ENCODE measurements at places on chromosomes 2 and 18. TPM values are rescaled to one million over a fixed set of nuclear protein-coding genes. Genes with fewer than 3 reads are reported as not detected.
A peak's percentile ranks its signal among the peaks of the same experiment; 100 is the strongest.

Gene METTL4
- 5.6 TPM for total RNA-seq

DNA sequence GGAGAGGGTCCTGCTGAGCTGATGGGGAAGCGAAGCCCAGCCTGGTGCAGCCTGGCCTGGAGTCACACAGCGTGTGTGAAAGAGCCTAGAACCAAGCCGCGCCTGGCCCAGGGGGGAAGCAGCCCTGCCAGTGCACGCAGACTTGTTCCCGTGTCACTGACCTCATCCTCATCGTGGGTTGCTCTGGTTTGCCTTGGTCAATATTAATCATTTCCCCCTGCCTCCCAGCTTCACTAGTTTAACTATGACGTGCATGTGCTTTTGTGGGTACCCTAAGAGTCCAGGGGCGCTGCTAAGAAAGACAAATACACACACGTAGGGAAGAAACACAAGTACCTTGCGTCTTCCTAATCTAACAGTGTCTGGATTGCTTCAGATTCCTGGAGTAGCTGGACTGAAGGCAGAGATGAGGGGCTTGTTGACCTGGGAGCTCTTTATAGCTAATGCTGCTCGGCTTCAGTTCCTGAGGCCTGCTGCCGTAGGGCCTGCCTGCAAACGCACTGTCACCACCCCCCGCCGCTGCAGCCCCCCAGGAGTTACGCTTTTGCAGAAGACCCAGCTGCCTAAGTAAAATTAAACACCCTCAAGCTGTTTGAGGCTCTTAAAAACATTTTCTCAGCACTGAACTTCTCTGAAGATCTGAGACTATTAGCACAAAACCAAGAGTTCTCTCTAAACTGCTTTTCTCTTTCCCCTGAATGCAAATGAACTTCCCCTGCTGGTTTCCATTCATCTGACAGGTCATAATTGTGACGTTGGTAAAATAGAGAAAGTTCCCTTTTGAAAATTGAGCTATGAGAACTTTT lies 159.2 kb downstream of the FAM210A start:
- DNase-seq: no peak

DNA sequence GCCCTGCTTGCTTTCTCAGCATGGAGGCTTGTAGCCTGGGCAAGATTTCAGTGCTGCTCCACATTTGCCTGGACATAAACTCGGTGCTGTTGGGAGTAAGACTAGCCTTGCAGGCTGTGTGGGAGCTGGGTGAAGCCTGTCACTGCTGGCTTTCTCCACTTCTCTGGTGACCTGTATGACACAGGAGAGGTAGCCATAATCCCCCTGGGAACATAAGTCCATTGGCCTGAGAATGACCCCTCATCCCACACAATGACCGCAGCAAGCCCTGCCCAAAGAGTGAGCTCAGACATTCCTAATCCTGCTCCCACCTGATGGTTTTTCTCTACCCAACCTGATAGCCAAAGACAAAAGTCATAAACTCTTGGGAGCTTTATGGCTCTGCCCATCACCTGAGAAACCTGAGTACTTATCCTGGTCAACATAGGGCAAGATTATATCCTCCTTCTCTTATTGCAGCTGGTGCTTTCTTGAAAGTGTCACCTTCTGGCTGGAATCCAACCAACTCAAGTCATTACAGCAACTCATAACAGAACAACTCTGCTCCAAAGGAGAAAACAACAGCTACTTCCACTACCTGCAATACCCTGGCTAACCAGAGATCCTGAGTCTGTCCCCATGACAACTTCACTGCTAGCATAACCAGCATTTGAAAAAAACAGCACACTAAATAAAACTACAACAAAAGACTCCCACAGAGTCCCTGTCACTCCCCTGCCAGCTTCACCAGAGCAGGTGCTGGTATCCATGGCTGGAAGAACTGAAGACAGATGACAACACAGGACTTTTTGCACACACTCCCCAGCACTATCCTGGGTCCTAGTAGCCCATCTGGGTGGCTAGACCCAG lies 834.4 kb upstream of the DDX18 start:
- DNase-seq: no peak

DNA sequence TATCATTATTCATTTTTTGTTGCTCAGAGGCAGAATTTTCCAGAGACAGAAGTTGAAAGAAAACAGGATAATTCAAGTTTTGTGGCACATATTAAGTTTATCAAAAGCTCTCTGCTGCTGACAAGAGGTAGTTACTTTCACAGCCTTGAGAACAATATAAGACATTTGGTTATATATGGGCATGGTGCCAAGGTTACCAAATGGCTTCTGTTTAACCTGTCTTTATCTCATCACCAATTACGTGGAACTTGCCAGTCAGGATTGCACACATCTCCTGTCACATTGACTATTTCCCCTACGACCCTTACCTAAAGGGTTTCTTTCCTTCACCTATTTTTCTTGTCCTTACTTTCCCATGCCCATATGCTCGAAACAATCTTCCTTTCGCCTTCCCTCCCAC lies 35.9 kb downstream of the KLF7 start:
- DNase-seq: no peak

Gene TDRD15
- not detected for total RNA-seq

DNA sequence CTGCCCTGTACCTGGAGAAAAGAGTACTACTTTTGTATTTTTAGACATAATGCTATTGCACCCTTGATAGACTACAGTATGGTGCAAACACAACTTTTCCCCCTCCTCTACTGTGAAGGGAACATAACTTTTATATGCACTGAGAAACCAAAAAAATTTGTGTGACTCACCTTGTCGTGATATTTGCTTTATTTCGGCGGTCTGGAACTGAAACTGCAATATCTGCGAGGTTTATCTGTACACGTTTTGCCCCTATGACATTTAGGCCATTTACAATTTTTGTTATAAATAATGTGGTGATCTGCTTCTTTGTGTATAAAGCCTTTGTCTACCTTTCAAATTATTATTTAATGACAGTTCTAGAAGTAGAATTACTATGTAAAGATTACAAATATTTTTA lies 34.4 kb upstream of the AAK1 start:
- DNase-seq: no peak

DNA sequence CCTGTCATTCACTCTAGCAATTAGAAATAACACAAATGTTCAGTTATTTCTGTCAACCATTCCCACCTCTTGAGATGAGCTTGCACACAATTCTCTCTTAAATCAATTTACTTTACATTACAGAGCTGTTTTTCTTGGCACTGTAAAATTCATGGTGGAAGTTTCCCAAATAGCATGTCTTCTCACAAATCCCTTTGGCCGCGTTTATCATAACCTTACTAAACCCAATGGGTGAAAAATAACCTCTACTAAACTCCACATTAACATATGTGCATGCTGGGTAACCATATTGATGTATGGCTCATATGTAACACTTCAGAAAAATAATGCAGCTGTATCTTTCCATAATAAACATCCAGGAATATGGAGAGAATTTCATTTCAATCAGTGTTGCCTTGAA lies 75.5 kb upstream of the SULT1C3 start:
- DNase-seq: no peak

- DNase-seq: no peak
Measured at GRCh38 chr18:70507970-70508369, 219.1 kb downstream of the SOCS6 start.

Gene LIMS4
- 1.5 TPM for total RNA-seq

- DNase-seq: no peak
Measured at GRCh38 chr18:65994302-65994701, 243.5 kb downstream of the CDH7 start.

- no peak for DNase-seq
Measured at GRCh38 chr2:14716319-14716718, 83.8 kb downstream of the LRATD1 start.

DNA sequence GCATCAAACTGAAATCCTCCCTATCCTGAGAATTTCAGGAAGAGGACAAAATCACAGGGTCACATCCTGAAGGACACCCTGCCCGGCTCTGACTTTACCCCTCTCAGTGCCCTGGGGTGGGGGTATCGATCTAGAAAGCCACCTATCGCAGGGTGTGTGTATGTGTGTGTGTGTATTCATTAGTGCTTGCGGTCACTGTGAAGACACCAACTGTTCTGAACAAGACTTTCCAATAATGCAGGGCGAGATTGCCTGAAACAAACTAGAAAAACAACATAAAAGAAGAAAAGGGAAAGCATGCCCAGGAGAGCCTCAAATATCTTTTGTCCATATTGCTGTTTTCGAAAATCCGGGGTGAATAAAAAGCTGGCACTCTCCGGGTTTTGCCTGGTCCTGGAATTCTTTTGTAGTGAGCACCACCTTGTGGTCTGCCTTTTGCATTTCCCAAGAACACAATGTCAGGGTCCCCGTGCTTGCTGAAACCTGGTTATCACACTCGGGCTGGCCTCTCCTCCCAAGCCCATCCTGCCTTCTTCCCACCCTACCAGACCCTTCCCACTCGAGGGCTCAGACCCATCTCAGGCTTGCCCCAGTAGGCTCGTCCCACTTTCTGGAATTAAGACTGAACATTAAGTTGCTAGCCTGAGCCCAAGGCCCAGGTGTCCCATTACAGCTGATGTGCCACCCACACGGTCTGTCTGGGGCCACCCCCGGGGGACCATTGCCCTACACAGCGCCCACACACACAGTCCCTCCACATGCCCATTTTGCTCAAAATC lies 25.0 kb upstream of the COPS8 start:
- peak; percentile 51 for DNase-seq

DNA sequence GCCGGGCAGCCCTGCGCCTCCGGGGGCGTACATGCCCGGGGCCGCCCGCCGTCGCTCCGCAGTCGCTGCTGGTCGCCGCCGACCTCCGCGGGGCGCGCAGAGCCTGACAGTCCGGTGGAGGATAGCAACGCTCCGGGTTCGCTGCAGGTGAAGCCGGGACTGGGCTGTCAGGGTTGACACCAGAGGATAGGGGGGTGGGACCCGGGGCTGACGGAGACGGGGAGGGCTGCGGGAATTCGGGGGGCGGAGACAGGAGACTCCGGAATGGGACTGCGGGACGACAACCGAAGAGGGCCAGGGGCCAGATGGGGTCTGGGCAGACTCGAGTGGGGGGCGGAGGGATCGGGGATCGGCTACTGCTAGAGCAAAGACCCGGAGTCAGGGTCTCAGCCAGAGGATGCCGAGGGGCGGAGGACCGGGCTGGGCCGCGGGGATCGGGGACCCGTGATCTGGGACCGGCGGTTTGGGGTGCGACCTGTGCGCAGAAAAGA lies 403 bp downstream of the TMEM127 start:
- peak; percentile 74 for DNase-seq

DNA sequence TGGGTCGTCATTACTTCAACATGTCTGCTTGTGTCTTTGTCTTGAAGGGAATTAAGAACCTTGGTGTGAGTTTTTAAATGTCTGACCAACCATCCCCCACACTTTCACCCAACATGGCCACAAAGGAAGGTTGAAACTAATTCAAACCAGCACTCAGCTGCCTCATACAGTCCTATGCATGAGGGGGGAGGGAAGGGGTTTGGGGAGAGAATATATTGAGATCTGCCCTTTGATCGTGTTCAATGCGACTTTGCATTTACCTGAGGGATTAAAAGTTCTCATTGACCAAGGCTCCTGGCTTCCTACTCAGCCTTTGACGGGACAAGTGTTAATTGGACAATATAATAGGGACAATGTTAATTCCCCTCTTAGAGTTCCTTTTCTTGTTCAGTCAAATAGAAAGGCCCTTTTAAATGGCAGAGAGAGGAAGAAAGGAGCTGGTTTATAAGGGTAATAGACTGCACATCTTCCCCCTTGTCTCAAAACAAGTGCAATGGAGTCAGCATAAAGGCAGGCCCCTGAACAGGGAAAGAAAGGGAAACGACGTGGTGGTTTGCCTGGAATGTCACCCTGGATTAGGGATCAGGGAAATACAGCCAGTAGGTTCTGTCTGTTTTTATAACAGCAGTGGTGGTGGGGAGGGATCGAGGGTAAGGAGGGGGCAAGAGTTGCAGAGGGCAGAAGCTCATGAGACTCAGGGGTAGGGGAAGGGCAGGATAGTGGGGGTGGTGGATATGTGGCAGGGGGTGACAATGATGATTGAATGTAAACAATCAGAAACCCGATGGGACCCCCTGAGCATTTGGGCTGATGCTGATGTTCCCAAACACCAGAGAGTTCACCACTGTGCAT lies 198.7 kb downstream of the MYCN start:
- no peak for DNase-seq

Gene COL4A3
- 6.9 TPM for total RNA-seq

GRCh38 chr2:220821683-220822082 lies 750.4 kb downstream of the EPHA4 start:
- no peak for DNase-seq

Gene DYSF
- 60.8 TPM for total RNA-seq

GRCh38 chr2:146986161-146986560 lies 858.7 kb upstream of the ACVR2A start:
- DNase-seq: no peak

DNA sequence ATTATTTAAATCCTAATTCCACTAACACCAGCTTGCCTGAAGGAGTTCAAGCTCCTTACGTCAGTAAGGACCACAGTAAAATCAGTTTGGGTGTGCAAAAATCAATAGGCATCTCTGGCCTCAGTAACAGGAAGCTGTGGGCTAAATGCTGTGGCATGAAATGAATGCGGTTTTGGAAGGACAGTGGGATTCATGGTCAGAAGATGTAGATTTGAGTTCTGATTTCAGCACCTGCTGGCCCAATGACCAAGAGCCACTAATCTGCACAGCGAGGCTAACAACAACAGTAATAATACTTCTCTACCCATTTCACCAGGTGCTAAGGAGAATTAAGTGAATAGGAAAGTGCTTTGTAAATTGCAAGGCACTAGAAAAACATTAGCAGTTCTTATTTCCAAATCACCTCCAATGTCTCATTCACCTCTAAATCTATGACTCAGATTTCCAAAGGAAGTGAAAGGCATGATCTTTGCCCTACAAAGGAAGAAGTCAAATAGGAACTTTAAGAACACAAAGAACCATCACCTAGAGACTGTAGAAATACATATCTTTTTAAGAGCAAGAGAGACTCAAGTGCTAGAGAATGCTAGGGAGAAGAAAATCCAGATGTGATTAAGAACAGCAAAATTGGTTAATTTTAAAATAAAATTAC lies 172.6 kb downstream of the ANKRD44 start:
- DNase-seq: no peak

DNA sequence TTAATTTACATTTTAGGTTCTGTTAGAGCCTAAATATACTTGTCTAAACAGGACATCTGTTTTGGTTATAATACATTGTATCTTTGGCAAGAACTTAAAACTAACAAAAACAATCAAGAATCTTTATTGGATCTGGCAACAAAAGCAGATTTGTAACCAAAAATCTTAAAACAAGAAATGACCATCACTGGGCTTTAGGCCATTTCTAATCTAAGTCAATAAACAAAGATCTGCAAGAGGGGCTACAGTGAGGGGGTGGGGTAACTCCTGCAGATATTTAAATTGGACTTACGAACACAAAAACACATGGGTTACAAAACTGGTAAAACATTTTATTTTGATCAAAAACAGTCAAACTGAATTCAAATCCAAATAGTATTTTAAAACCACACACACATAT lies 77.3 kb downstream of the SRBD1 start:
- no peak for DNase-seq

Gene GKN2
- total RNA-seq: not detected

DNA sequence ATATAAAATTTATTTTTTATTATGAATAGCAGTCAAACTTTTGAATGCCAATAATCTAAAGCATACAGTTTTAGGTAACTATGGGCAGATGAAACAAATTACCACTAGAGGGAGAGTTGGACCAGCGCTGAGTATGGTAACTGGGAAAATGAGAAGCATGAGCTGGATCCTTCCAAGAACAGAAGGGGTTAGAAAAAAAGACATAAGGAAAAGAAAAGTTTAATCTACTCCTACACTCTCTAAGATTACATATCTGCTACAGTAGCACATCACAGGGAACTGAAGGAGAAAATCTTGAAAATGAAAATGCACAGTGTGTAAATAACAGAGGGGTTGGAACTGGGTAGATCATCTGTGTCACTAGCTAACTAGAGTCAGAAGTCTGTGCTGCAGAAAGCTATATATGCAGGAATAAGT lies 15.5 kb downstream of the REG3G start:
- no peak for DNase-seq

- DNase-seq: no peak
Measured at GRCh38 chr2:55140316-55141219, 90.3 kb upstream of the RTN4 start.

Data from heart left ventricle (tissue), 16 donors.